ENCODE measurements at places on chromosomes 1 and 21.

DNA sequence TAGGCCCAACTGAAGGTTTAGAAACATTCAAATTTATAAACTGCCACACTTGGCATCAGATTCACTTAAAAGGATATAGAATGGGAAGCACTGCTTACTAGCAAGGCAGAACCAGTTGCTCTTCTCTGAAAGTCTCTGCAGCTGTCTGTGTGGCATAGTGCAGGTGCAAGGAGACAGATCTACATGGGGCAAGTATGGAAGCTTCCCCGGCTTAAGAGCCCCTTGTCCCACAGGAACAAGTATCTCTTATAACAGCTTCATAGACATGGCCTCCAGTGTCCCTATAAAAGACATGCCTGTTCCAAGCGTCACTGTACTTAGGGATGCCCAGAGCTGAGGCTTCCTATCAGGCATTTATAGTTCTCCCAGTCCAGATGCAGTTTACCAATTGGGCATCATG lies 26.5 kb downstream of the ZBTB8B start:
- DNase-seq: no peak

- DNase-seq: no peak
Observed at GRCh38 chr1:52955129-52955970, 28.3 kb downstream of the SCP2 start.

GRCh38 chr1:227395426-227396028 lies 77.2 kb upstream of the CDC42BPA start:
- no peak for DNase-seq

GRCh38 chr1:63569068-63569467 lies 24.1 kb upstream of the PGM1 start:
- DNase-seq: no peak

DNA sequence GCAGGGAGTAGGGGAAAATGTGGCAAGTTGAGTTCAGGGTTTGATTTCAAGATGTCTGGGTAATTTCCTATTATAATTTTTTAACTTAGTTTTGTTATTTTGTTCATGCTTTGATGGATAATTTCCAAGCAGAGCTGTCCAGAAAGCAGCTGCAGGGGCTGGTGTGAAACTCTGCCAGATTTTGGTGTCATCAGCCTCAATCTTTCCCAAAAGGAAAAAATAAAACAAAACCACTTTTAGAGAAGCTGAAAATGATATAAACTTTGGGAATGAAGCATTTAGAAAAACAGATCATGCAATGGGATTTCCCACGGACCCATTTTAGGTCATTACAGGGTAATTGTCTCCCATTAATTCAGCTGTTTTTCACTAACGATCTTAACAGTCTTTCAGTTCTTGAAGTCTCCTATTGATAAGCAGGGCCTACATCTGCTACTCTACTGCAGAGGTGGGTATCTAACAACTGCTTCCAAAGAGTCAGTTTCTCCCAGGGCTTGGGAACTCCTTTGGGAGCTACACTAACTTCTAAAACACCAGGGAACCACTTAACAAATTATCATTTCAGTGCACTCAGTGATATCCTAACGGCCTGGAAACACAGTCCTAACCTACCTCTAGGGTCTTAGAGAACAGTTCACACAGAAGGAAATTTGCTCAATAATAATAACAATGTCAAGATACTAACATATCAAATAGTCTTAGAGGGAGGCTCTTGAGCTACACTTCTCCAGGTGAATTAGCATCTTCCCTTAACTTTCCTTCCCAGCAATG lies 12.3 kb downstream of the ZNF436 start:
- no peak for DNase-seq

DNA sequence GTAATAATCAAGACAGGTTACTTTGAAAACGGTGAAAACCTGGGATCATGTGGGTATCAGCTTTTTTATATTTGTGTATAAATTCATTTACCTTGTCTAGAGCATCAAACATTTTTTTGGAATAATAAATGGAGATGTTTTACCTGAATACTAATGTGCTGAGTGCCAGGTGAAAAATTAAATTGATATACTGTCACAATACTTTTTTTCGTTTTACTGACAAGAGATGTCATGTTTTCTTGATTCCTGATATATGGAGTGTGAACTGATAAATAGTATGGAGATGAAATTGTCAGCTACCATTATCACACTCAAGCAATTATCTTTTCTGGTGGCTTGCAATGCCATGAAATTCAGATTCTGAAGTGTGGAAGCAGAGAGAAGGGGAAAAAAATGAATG lies 47.2 kb upstream of the ZRANB2 start:
- no peak for DNase-seq

GRCh38 chr21:26837539-26837938 lies 7.7 kb downstream of the ADAMTS1 start:
- DNase-seq: no peak

DNA sequence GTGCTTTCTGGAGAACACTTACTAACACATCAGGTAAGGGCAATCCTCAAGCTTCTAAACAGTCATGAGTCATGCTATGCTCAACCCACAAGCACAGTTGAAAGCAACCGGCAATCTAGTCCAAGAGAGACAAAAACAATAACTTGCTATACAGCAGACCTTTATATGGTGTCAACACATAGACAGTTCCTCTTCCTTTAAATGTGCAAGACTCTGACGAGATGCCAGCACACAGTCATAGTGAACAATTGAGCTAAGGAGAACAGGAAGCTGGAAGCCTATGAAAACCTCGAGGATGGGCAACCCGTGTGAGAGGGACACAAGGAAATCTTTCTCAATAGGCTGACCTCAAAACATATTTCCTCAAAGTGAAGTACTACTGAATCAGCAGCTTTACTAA lies 5.3 kb downstream of the ADIPOR1 start:
- no peak for DNase-seq

- DNase-seq: no peak
Observed at GRCh38 chr21:15208786-15209185, 144.0 kb upstream of the NRIP1 start.

- DNase-seq: no peak
Observed at GRCh38 chr1:67723620-67724019, 38.6 kb downstream of the GADD45A start.

Data from stimulated activated CD8-positive, alpha-beta memory T cell treated with anti-CD3 and anti-CD28 coated beads, Interleukin-4, amount 100 ng/mL, for 1 hour (primary cell).